A549 treated with Hydrocortisone at 1 μM for 4 hours (cell line): ENCODE measurements at places on chromosomes 5 and 9. TPM values are rescaled to one million over a fixed set of nuclear protein-coding genes. Genes with fewer than 3 reads are reported as not detected.

The SEMA5A gene
- 0.01 TPM in 1 of 5 replicates, not detected in the others for total RNA-seq

The KIF12 gene
- 1.3 to 2.2 TPM (median 1.8 TPM) in 5 replicates for total RNA-seq

The TYRP1 gene
- 0.05 TPM in 2 of 5 replicates, not detected in the others for total RNA-seq

The PCDHGA12 gene
- total RNA-seq = 0.03 TPM in 2 of 5 replicates, not detected in the others

The LCNL1 gene
- total RNA-seq = 0.08 to 0.16 TPM (median 0.13 TPM) in 5 replicates

The ZNF354B gene
- 3.9 to 5.7 TPM (median 4.7 TPM) in 5 replicates for total RNA-seq

The INSL4 gene
- 13.9 to 17.9 TPM (median 16.5 TPM) in 5 replicates for total RNA-seq

The WNK2 gene
- total RNA-seq = 5.6 to 6.5 TPM (median 6.4 TPM) in 5 replicates

The ARHGEF28 gene
- total RNA-seq = 10.6 to 13.3 TPM (median 10.9 TPM) in 5 replicates

The IL3 gene
- total RNA-seq = not detected in 5 replicates

The KLHL9 gene
- 15.0 to 23.5 TPM (median 18.5 TPM) in 5 replicates for total RNA-seq

The CER1 gene
- total RNA-seq = not detected in 5 replicates

The STK32A gene
- total RNA-seq = 0.21 to 0.38 TPM (median 0.24 TPM) in 5 replicates

The LEAP2 gene
- 0.62 to 1.0 TPM (median 0.97 TPM) in 5 replicates for total RNA-seq

The AMBP gene
- 6.3 to 8.7 TPM (median 7.8 TPM) in 5 replicates for total RNA-seq

The SLC44A1 gene
- total RNA-seq = 23.0 to 32.6 TPM (median 31.4 TPM) in 5 replicates

The SLC1A3 gene
- 0.09 TPM in 1 of 5 replicates, not detected in the others for total RNA-seq

The LCP2 gene
- 0.05 to 0.06 TPM in 2 of 5 replicates, not detected in the others for total RNA-seq

The PPP1R2B gene
- total RNA-seq = 0.07 to 0.14 TPM (median 0.10 TPM) in 5 replicates

The CCL21 gene
- total RNA-seq = not detected in 5 replicates

The HARS2 gene
- 34.4 to 44.5 TPM (median 36.9 TPM) in 5 replicates for total RNA-seq

The BSPRY gene
- total RNA-seq = 0.06 to 0.12 TPM in 2 of 5 replicates, not detected in the others

The RFX3 gene
- total RNA-seq = 1.1 to 1.8 TPM (median 1.5 TPM) in 5 replicates

The C5 gene
- 11.4 to 14.2 TPM (median 12.1 TPM) in 5 replicates for total RNA-seq

The HSPB3 gene
- total RNA-seq = 0.23 TPM in 1 of 5 replicates, not detected in the others

The NMUR2 gene
- 0.06 to 0.10 TPM (median 0.09 TPM) in 4 of 5 replicates, not detected in the other for total RNA-seq

The SIMC1 gene
- 11.4 to 18.0 TPM (median 14.6 TPM) in 5 replicates for total RNA-seq

The TGFBI gene
- 1,399 to 2,041 TPM (median 1,852 TPM) in 5 replicates for total RNA-seq

The SLC6A3 gene
- total RNA-seq = 0.62 to 0.97 TPM (median 0.75 TPM) in 5 replicates

The SIGMAR1 gene
- 156 to 188 TPM (median 185 TPM) in 5 replicates for total RNA-seq

The SPINK9 gene
- total RNA-seq = not detected in 5 replicates

The ZCCHC9 gene
- total RNA-seq = 26.6 to 32.2 TPM (median 28.9 TPM) in 5 replicates

The UBQLN1 gene
- 95.8 to 125 TPM (median 109 TPM) in 5 replicates for total RNA-seq

The SLC9A3 gene
- total RNA-seq = 2.2 to 2.5 TPM (median 2.2 TPM) in 5 replicates
